ENCODE measurements at places on chromosomes 4 and X.

- DNase-seq: no peak
Observed at GRCh38 chr4:140499391-140499790, 1.3 kb upstream of the MGAT4D start.

DNA sequence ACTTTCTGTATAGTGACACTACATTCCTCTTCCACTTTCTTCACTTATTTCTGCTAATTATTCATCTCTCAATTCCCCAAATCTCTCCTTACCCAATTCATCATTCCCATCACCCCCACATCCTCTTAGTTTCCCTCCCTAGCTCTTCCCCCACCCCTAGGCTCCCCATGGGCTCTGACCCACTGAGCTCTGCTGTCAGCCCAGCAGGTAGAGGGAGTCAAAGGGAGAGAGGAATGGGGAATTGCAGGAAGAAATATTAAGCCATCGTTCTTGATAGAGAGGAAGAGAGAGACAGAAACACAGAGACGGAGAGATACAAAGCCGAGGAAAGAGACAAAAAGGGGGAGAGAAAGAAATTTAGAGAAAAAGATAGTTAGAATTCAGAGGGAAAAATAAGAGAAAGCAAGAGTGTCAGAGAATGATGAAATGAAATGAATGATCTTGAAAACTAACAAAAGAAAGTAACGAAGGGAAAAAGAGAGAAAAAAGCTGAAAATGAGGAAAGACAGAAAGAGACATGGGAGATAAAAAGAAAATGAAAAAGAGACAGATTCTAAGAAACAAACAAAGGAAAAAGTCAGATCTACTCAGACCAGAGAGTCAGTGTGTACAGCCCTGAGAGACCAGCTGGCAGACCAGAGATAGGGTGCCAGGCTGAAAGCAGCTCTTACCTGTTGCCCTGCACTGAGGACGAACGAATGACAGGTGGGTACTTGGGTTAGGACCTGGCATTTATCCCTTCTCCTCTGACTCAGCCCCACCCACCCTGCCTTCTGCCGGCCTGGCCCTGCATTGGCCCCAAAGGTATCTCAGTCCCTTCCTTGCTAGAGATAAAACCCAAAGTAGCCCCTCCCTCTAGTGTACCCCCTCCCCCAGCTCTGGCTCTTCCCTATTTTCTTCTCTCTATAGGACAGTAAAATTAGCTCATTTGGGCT, at the start of gene ALAS2:
Gene ALAS2 (minus strand): TSS at position 707 of the 935 bp plus-strand sequence. CDS start 4,977 bp downstream, outside the sequence.
- no peak for DNase-seq

DNA sequence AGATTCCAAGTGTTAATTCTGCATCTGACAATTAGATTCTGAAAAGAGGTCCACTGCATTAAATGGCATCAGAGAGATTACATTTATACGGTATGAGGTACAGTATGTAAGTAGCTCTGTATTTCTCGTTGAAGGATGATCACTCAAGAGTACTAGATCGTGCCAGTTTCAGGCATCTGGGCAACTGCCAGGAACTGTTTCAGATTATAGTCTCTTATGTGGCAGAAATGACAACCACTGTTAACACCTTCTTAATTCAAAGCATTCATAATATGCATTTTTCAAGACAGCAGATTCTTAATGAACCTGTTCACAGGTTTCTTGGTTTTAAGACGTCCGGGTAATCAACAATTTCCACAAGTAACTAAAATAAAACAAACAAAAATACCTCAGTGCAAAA, 1.6 kb downstream of the ANKRD50 start:
- DNase-seq: no peak

- DNase-seq: no peak
Observed at GRCh38 chrX:10079231-10079630, 77.5 kb upstream of the CLCN4 start.

DNA sequence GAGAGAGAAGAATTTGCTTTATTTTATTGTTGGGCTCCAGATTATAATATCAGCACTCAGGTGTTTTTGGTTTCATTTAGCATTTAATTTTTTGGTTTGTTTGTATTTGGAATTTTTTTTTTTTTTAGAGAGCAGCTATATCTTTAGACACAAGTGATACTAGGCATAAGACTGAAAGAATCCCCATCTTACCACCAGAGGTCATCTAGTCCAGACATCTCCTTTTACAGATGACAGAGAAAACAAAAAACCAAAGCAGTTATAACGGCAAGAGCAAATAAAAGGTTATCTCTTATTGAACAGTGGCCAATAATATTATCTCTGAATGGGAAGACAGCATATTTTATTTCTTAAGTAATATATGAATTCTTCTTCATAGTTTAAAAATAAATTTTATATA, 22.8 kb downstream of the USP38 start:
- no peak for DNase-seq

DNA sequence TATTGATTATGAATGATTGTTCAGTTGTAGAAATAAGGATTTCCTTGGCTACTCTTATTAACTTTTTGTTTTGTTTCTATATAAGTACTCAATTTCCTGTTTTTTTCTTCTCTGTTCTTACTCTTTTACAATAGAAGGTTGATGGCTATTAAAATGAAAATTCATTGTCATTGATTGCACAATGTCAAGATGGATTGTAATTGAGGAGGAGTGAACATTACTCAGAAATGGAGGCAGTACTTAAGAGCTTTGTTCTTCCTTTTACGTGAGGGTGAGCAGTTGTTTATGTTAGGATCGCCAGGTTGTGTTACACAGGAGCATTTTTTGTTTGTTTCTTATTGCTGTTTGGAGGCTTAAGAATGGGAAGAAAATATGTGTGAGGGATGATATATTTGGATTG, 2062.4 kb downstream of the ARAP2 start:
- DNase-seq: peak; percentile 75

GRCh38 chr4:4425119-4425690, 38.3 kb downstream of the NSG1 start:
- no peak for DNase-seq

DNA sequence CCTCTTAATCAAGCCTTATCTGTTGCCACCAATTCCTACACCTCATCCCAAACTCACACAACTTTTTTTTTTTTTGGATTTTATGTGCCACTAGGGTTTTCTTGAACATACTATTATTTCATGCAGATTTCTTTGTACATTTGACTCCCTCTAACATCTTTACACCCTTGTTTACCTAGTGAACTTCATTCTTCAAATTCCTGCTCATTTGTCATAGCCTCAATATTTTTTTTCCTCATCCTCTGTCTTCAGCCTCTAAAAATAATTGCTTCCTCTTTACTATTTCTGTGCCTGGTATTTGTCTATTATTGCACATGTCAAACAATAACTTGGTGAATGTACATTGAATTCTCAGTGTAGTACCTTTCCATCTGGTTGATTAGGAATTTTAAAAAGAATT, 22.0 kb downstream of the NBDY start:
- DNase-seq: peak; percentile 35

GRCh38 chr4:148730766-148731165, 288.6 kb upstream of the NR3C2 start:
- DNase-seq: no peak

GRCh38 chr4:153045111-153045982, 109.2 kb downstream of the FHDC1 start:
- no peak for DNase-seq

- DNase-seq: peak; percentile 37
Observed at GRCh38 chrX:84187533-84188319, at the start of gene RPS6KA6. Gene RPS6KA6 (minus strand): TSS chrX:84188199. CDS start chrX:84187899, 300 bp downstream.

GRCh38 chr4:43330288-43330687, 437.8 kb downstream of the GRXCR1 start:
- peak; percentile 35 for DNase-seq

- DNase-seq: peak; percentile 11
Observed at GRCh38 chr4:88211473-88212252, 53.2 kb upstream of the ABCG2 start.

- no peak for DNase-seq
Observed at GRCh38 chr4:7282786-7283440, 90.6 kb downstream of the SORCS2 start.

DNA sequence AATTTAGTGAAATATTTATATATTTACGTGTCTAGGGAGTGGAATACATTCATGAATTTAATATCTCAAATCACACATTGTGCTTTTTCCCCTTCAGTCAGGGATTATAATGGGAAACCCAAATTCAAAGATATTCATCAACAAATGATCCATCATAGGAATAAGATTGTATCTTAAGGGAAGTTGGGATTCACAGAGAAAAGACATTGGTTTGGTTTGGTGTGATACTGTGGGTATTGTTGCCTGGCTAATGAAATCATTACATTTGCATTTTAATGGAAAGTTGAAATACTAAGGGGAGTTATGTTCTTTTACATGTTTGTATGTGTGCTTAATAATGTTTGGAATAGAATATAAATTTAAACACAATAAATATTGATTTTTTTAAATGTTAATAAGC, 1.7 kb downstream of the TET2 start:
- no peak for DNase-seq

- DNase-seq: peak; percentile 9
Observed at GRCh38 chrX:40468033-40468846, 112.5 kb upstream of the ATP6AP2 start.

DNA sequence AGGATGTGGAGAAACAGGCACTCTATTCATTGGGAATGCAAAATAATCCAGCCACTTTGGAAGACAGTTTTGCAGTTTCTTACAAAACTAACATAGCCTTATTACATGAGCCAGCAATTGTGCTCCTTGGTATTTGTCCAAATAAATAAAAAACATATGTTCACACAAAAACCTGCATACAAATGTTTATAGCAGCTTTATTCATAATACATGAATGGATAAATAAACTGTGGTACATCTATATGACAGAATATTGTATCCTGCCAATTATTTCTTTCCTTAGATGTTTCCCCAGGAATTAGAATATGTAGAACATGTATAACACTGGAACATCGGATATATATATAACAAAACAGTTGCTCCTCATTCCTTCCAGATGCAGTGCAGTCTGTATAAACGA, 57.7 kb upstream of the VEGFC start:
- DNase-seq: no peak

- no peak for DNase-seq
Observed at GRCh38 chrX:152136312-152136711, 2.1 kb downstream of the MAGEA10 start.

GRCh38 chr4:183571350-183571941, 66.6 kb downstream of the ING2 start:
- no peak for DNase-seq

All from HCEC 1CT (cell line).